ENCODE measurements at places on chromosomes 3 and 15.

GRCh38 chr3:14803101-14803980, 15.4 kb upstream of the FGD5 start:
- no peak for DNase-seq

GRCh38 chr3:8286749-8287148, 214.9 kb upstream of the LMCD1 start:
- DNase-seq, result no peak

DNA sequence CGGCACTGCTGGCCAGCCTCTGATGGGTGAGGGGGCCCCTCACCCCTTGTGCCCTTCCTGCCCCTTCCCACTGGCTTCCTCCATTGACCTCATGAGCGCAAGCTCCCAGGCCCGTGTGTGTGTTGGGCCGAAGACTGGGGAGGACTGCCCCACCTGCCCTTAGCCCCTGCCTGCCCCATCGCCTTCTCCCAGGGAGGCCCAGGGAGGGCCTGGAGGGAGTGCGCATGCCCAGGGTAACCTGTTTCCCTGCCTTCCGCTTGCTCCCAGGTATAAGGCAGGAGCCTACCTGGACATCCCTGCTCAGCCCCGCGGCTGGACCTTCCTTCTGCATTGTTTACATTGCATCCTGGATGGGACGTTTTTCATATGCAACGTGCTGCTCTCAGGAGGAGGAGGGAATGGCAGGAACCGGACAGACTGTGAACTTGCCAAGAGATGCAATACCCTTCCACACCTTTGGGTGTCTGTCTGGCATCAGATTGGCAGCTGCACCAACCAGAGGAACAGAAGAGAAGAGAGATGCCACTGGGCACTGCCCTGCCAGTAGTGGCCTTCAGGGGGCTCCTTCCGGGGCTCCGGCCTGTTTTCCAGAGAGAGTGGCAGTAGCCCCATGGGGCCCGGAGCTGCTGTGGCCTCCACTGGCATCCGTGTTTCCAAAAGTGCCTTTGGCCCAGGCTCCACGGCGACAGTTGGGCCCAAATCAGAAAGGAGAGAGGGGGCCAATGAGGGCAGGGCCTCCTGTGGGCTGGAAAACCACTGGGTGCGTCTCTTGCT, 8.8 kb downstream of the DLL4 start:
- DNase-seq, result no peak

DNA sequence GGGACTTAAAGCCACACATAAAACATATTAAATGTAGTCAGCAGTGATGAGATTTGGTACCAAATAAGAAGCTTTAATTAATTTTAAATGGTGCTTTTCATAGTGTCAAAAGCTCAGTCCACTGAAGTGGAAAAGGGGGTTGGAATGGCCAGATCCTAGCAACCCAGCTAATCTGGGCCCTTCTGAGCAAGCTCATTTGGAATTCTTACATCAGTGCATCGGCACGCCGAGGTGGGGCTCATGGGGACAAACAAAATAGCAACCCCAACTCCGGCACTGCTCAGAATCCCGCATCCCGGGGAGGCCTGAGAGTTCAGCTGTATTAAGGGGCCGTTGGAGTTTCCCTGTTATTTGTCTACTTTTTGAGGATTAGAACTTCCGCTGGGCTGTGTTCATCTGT, 526.4 kb downstream of the SOX2 start:
- DNase-seq, result no peak

GRCh38 chr15:79673416-79674123, 223.2 kb downstream of the MTHFS start:
- no peak for DNase-seq

DNA sequence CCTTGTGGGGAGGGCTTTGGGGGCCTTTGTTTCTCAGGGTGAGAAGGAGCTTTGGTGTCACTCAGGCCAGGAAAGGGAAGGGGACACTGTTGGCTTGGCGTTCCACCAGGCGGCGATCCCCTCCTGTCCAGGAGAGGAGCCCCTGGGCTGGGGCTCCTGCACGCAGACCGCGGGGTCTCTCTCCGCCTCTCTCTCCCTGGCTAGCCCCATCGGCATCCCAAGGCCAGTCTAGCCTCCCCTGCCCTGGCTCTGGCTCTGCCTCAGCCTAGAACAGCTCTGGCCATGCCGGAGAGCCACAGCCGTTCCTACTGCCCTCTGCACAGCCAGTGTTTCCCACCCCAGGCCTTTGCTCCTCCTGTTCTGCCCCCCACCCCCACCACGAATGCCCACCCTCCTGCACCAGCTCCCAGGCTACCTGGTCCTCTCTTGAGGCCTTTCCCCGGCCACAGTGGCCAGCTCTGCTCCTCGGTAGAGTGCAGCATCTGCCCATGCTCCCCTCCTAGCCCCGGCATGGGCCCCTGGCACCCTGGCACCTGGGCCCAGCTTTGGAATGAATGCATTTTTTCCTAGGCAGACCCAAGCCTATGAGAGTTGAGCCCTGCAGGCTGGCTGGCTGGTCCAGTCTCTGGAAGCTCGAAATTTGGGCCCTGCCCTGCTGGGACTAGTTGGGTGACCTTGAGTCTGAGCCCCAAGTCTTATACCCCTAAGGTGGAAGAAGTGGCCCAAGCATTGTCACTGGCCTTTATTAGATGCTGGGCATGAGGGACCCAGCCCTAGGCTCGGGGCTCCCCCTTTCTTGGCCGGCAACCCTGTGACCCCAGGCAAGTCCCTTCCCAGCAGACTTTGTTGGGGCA, 2.4 kb downstream of the PLXNA1 start:
- DNase-seq, result no peak
